ENCODE measurements at places on chromosomes 2 and 18. TPM values are rescaled to one million over a fixed set of nuclear protein-coding genes. Genes with fewer than 3 reads are reported as not detected.

The PLGLB2 gene
- total RNA-seq = 1.8 TPM

The MAB21L4 gene
- not detected for total RNA-seq

The DNAJC5G gene
- total RNA-seq = not detected

The INPP5D gene
- total RNA-seq = 43.6 TPM

The TMEFF2 gene
- total RNA-seq = not detected

The SIX3 gene
- not detected for total RNA-seq

The CFC1 gene
- total RNA-seq = not detected

DNA sequence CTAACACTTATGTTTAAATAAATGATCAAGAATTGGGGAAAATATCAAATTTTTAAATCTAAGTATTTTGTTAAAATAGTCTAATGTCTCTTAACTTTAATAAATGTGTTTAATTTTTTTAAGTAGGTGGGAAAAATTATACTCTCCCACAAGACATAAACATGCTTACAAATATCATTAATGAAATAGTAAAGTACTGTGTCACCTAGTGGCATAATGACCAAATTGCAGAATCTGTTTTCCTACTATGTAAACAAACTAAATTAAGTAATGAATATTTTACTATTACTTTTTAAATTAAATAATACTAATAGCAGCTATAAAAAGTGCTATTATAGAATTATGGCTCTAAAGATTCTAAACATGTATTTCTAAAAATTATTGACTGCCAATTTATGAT, 52.0 kb upstream of the CHAC2 start:
- H3K4me1 ChIP-seq = peaks cover 2% of the 10 kb centered on the region
- peaks cover 35% of the 10 kb centered on the region for H3K36me3 ChIP-seq
- no peak overlapping the region for H3K27ac ChIP-seq
- H3K27me3 ChIP-seq = no peaks in the 10 kb centered on the region
- H3K4me3 ChIP-seq = no peak overlapping the region
- DNase-seq = no peak

GRCh38 chr2:205141381-205141780, 540.9 kb upstream of the NRP2 start:
- peaks cover 9% of the 10 kb centered on the region for H3K27me3 ChIP-seq
- peaks cover 5% of the 10 kb centered on the region for H3K4me1 ChIP-seq
- H3K27ac ChIP-seq = no peak overlapping the region
- no peak for DNase-seq
- no peaks in the 10 kb centered on the region for H3K36me3 ChIP-seq

GRCh38 chr2:42223855-42224268, 54.7 kb downstream of the EML4 start:
- peaks cover 27% of the 10 kb centered on the region for H3K4me1 ChIP-seq
- DNase-seq = no peak
- H3K27ac ChIP-seq = no peak overlapping the region
- peaks cover 14% of the 10 kb centered on the region for H3K36me3 ChIP-seq
- no peak overlapping the region for H3K4me3 ChIP-seq

GRCh38 chr18:7221424-7222155, 9.3 kb upstream of the LRRC30 start:
- no peak overlapping the region for H3K27ac ChIP-seq
- no peaks in the 10 kb centered on the region for H3K27me3 ChIP-seq
- no peak overlapping the region for H3K4me3 ChIP-seq
- no peaks in the 10 kb centered on the region for H3K36me3 ChIP-seq
- no peaks in the 10 kb centered on the region for H3K4me1 ChIP-seq

DNA sequence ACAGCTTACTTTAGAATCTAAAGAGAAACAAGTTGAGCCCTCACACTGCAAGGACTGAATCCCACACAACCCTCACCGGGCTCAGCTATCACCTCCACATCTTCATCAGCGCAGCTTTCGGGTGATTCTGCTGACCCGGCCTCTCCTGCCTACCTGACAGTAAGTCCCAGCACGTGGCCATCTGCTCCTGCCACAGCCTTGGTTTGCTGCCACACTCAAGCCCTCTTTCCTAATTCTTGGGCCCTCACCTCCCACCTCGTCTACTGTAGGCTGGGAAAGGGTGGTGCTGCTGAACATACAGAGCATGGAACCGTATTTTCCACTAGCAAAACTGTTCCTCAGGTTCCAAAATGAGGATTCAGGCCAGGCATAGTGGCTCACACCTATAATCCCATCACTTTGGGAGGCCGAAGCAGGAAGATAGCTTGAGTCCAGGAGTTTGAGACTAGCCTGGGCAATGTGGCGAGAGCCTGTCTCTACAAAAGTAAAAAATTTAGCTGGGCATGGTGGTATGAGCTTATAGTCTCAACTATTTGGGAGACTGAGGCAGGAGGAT, 55.3 kb upstream of the HAAO start:
- no peak overlapping the region for H3K27ac ChIP-seq
- no peaks in the 10 kb centered on the region for H3K36me3 ChIP-seq
- H3K27me3 ChIP-seq = no peaks in the 10 kb centered on the region
- no peaks in the 10 kb centered on the region for H3K4me1 ChIP-seq

All from activated CD4-positive, alpha-beta T cell treated with anti-CD3 and anti-CD28 coated beads, Interleukin-2, amount 10 ng/mL, durations not matched to agents 24 days and 14 days (primary cell).